Activated CD4-positive, alpha-beta T cell treated with anti-CD3 and anti-CD28 coated beads, Interleukin-2, amount 50 U/mL, for 16 hours (primary cell): ENCODE measurements at places on chromosomes 7 and 10.

DNA sequence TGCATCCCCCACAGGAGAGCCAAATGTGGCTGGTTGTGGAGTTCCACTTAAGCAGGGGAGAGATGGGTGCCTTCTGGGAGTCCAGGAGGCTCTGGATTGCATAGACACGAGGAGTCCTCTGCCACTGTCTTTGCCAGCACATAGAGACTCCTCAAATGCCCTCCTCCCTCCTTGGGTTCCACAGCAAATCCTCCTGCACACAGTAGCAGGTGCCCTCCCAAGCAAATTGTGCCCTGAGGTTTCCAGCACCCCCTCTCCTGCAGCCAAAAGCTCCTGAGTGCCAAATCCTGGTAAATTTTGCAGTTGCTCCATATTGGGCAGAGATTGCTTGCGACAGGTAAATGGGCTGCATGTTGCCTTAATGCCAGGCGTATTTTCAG, 5.8 kb downstream of the EVX1 start:
- no peak for DNase-seq

- DNase-seq, result no peak
These were observed 22.0 kb downstream of the CRPPA start for GRCh38 chr7:16399265-16399831.

GRCh38 chr7:103379270-103379975, 32.0 kb downstream of the PSMC2 start:
- no peak for DNase-seq

GRCh38 chr10:60930237-60930636, 13.7 kb downstream of the RHOBTB1 start:
- DNase-seq, result no peak

- peak; percentile 44 for DNase-seq
These were observed 1.4 kb downstream of the GARS1 start for GRCh38 chr7:30596014-30596641.

DNA sequence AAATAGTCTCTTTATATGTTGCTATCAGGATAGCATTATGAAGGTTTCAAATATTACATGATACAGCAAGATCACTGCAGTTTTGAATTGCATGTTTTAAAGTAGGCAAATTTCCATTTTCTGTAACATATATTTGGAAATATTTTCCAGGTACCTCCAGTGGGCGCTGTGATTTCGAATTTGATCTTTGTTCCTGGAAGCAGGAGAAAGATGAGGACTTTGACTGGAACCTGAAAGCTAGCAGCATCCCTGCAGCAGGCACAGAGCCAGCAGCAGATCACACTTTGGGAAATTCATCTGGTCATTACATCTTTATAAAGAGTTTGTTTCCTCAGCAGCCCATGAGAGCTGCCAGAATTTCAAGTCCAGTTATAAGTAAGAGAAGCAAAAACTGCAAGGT, 299.0 kb downstream of the MALRD1 start:
- DNase-seq, result no peak

DNA sequence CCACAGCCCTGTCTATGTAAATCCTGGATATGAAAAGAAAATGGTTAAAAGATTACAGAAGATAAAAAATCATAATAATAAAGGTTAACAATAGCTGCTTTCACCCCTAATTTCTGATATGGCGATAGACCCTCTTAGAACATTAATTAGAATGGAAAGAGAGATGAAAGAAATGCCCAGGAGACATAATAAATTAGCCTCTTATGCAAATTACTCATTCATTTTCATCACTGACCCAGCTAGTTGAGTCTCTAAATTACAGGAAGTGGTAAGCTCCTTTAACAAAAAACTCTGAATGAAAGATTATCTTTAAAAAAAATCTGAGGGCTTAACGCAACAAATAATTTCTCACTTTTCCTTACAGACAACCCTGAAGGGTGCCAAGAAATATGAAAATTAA, 12.4 kb downstream of the GFRA1 start:
- no peak for DNase-seq
